ENCODE measurements at places on chromosomes 2 and 18.

DNA sequence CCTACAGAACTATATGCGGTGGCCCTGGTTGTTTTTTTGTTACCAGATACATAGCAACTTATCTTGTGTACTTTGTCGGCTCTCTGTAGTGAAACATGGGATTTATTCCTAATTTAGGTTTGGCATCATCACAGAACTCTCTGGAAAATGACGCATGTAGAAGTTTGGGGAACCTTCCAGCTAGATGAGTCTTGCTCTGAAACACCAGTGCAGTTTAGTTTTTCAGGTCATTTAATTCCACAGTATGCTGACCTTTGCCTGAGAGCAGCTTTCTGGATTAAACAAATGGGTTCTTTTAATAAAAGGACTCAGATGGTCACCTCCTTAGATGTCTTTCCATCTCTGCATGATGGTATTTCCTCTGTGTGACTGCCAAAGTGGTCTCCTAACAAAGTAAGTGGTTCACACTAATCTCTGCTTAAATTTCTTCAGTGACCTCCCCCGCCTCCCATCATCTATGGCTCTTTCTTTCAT is 39.9 kb downstream of the MYO3B start:
- no peak for DNase-seq

DNA sequence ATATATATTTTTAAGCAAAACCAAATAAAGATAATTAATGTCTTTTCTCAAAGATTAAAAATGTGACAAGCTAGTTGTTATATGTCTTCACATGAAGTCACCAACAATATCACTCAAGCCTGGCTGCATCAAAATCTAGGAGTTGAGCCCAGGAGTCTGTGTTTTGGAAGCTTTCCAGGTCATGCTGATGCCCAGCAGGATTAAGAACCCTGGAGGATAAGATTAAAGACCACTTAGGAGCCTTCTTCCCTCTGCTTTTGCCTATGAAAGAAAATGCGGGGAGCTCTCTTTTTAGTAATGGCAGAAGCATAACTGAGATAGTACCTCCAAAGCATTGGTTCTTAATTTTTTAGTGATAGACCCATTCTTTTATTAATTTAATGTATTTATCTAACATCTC is 157.4 kb downstream of the ASXL3 start:
- DNase-seq = no peak

- DNase-seq = no peak
Measured at GRCh38 chr2:151922845-151923666, 94.8 kb upstream of the ARL5A start.

- no peak for DNase-seq
Measured at GRCh38 chr2:234533626-234534025, 36.7 kb upstream of the ARL4C start.

GRCh38 chr18:78813936-78814710 is 165.5 kb upstream of the SALL3 start:
- no peak for DNase-seq

DNA sequence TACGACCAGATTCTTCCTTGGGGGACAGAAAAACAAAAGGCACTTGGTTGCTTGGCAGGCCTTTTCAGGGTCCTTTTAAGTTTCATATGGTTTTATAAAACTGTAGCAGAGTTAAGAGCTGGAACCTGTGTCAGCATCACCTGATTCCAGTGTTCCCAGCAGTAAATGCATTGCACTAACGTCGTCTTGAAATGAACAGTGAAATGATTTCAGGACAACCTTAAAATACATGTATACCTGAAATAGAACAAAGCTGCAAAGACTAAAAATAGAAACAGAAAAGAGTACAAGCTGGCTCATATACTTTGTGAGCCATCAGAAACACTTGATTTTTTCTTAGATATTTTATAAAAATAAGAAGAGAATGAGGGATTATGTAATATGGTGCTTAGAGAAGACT is 51.9 kb downstream of the ACSL3 start:
- DNase-seq = no peak

DNA sequence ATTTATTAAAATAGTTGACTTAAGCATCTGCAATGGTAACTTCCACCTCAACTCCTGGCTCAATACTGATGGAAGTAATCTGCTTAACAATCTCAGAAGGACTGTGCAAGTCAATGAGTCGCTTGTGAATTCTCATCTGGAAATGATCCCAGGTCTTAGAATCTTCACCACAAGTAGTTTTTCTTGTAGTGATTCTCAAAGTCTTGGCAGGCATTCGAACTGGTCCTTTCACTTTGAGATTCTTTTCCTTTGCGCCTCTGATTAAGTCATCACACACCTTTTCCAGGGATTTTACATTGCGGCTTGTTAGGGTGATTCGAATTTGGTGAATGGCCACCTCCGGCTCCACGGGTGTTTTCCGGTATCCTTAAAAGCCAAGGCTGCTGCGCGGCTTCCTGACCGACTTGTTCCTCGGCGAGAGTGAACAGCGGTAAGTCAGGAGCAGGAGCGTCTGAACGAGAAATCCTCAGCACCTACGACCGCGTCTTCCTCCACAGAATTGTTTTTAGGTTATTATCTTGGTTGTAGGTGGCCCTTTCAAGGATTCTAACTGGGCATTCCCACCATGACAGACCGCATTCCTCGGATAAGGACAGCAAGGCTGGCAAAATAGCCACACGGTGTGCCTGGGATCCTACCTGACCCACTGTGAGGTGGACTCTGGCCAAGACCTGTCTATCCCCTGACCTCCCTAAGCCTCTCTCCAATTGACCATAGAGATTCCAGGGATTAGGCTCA is 23.8 kb upstream of the SLC20A1 start:
- no peak for DNase-seq

GRCh38 chr2:151409601-151410484 is at the start of gene RIF1:
Gene RIF1 (plus strand): TSS chr2:151409902. CDS start chr2:151410424, 522 bp downstream.
- peak; percentile 84 for DNase-seq

DNA sequence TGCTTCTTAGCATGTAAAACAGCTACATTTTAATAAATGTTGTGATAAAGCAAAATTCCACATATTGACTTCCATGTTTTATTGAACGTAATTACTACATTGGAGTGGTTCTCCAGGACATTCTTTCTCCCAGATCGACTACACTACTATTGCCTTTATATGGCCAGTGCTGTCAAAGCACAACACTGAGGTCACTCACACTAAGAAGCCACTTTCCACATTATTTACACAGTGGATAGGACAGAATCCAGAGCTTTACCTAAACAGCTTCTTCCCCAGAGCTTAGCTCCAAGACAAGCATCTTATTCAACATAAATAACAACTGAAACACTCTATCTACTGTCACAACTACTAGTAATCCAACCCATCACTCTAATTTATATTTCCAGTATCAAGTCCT is 73.9 kb upstream of the WDR75 start:
- DNase-seq = no peak

DNA sequence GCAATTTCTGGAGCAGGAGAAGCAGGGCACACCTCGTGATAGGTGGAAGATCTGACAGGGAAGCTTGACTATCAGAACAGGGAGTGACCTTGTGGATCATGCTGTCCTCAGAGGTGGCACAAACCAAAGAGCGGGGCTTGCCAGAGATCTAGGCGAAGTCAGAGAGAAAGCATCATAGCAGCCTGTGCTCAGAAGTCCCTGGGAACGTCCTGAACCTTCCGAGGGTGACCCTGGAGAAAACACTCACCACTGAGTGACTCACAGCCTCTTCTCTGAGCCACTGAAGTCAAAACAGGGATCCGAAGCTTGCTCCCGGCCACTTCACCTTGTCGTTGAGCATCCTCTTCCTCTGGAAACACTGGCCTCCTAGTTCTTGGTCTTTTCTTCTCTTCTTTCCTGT is 56.7 kb downstream of the IL1R2 start:
- DNase-seq = no peak

- DNase-seq = no peak
Measured at GRCh38 chr2:99626158-99626557, 136.3 kb upstream of the REV1 start.

DNA sequence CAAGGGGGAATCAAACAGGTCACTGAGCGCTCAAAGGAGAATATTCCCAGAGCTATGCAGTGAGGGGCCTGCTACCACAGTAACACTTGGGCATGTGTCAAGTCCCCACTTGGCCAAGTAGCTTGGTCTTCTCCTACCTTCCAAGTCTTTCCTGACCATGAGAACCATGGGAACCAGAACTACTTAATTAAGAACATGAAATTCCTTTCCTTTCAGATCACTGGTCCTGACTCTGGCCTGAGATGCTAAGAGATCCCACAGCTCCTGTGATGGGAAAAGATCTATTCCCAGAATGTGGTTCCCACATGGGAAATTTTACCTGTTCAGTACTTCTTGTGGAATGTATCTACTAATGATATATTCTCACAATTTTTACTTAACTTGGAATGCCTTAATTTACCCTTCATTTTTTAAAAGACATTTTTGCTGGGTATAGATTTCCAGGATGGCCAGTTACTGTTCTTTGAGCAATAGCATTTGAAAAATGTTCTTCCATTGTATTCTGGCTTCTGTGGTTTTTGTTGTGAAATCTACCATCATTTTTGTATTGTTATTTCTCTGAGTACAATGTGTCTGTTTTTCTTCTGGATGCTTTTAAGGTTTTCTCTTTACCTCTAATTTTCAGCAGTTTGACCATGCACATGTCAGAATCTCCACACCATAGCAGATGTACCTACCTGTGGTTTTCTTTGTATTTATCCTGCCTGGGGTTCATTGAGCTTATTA is 37.9 kb downstream of the KCNIP3 start:
- DNase-seq = no peak

- DNase-seq = no peak
Measured at GRCh38 chr2:51218047-51218446, 186.1 kb upstream of the NRXN1 start.

DNA sequence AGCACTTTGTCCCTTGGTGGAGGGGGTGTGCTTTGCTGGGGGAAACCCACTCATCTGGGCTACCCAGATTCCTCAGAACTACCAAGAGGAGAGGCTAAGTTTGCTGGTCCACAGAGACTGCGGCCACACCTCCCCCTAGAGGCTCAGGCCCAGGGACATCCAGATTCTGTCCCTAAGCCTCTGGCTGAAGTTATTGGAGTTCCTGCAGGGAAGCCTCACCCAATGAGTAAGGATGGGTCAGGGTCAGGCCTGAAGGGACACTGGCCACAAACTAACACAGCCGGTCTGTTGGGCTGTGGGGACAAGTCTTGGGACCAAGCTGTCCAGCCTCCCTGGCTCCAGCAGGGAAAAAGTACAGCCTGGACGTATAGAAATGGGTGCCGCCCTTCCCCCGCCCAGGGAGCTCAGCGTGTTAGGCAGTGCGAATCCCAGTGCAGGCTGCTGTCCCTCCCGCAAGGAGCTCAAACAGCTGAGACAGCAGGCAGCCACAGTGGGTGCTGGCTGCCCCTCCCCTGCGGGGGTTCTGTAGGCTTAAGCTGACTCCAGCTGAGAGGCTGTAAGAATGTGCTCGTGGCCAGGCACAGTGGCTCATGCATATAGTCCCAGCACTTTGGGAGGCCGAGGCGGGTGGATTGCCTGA is 86.9 kb upstream of the ARL5A start:
- no peak for DNase-seq

- DNase-seq = no peak
Measured at GRCh38 chr2:69149631-69150215, 136.7 kb downstream of the ANTXR1 start.

GRCh38 chr2:118103951-118104940 is 16.0 kb downstream of the INSIG2 start:
- DNase-seq = no peak

DNA sequence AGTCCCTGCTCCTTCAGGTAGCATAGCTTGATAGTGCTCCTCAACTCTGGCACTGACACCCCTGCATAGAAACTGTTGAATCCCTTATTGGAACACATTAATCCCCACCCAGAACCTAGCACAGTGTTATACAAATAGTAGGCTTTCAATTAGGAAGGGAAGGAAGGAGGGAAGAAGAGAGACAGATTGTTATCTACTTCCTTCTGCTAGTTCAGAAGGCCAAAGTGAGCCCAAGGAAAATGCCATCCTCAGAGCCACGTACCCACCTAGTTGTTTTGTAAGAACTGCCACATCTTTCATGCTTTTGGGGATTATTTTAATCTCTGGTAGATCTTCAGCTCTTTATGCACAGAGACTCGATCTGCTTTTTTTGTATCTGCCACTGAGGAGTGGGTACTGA is 75.1 kb downstream of the CLHC1 start:
- no peak for DNase-seq

GRCh38 chr2:149747456-149747855 is 159.9 kb upstream of the MMADHC start:
- no peak for DNase-seq

- DNase-seq = no peak
Measured at GRCh38 chr2:28277466-28277865, 115.2 kb upstream of the FOSL2 start.

All from activated naive CD4-positive, alpha-beta T cell treated with Interleukin-2 at 50 U/mL for 16 hours (primary cell).